Activated CD4-positive, alpha-beta memory T cell treated with anti-CD3 and anti-CD28 coated beads, Interleukin-2, amount 10 ng/mL, durations not matched to agents 7 days and 5 days (primary cell): ENCODE measurements at places on chromosomes 5 and 9. TPM values are rescaled to one million over a fixed set of nuclear protein-coding genes. Genes with fewer than 3 reads are reported as not detected.

FGF1 gene
- total RNA-seq: not detected

DNA sequence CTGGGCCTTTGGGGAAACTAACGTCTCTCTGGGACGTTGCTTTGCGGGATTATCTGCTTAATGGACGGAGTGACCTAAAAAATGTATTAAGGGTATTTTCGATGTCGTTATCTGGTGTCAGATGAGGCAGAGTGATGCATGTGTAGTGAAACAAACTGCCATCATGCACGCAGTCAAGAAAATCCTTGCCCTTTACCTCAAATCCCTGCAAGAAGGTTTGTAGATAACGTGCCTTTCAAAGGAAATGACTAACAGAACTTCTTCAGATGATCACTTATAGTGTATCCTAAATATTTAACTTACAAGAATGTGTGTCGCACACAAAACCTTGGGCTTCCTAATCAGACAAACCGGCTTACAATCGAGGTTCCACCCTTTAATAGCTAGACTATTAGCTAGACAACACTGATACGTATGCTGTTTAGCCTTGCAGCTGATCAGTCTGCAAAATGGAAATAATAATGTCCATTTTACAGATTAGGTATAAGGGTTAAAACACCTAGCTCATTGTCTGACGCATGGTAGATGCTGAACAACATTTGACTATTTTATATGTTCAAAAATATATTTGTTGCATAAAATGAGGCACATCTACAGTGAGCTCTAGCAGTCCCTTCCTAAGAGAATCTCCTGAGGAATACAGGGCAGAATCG is 541 bp upstream of the TBCA start:
- peaks cover 45% of the 10 kb centered on the region for H3K4me1 ChIP-seq
- H3K36me3 ChIP-seq: peaks cover 19% of the 10 kb centered on the region
- peak overlapping the region; percentile 97 for H3K27ac ChIP-seq
- DNase-seq: no peak
- H3K4me3 ChIP-seq: peak overlapping the region; percentile 91
- no peaks in the 10 kb centered on the region for H3K27me3 ChIP-seq

- H3K36me3 ChIP-seq: peaks cover 11% of the 10 kb centered on the region
- no peak overlapping the region for H3K27ac ChIP-seq
- peaks cover 35% of the 10 kb centered on the region for H3K4me1 ChIP-seq
- H3K4me3 ChIP-seq: no peak overlapping the region
Observed at GRCh38 chr5:180491496-180491895, 2.7 kb upstream of the CNOT6 start.

DNA sequence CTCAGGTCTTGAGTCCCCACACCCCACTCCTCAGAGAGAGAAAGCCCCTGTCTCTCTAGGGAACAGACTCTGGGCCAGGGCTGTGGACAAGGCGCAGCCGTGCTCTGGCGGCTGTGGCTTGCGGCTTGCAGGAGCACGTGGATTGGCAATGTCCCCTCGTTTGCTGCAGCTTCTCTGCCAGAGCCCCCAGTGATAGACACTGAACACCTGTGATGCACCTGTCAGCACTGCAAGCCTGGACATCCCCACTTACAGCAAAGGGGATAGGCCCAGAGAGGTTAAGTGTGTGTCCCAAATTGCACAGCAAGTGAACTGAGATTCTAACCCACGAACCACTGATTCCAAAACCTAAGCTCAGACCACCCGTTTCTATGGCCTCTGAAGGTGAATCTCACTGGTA is 7.0 kb downstream of the GFI1B start:
- no peak overlapping the region for H3K4me3 ChIP-seq
- no peak for DNase-seq
- H3K27ac ChIP-seq: no peak overlapping the region
- no peaks in the 10 kb centered on the region for H3K4me1 ChIP-seq
- H3K36me3 ChIP-seq: no peaks in the 10 kb centered on the region

- no peak overlapping the region for H3K27ac ChIP-seq
- peaks cover 18% of the 10 kb centered on the region for H3K27me3 ChIP-seq
- DNase-seq: no peak
- H3K4me1 ChIP-seq: no peaks in the 10 kb centered on the region
- H3K36me3 ChIP-seq: no peaks in the 10 kb centered on the region
- no peak overlapping the region for H3K4me3 ChIP-seq
Observed at GRCh38 chr5:66939094-66939493, 257.5 kb downstream of the CD180 start.

DNA sequence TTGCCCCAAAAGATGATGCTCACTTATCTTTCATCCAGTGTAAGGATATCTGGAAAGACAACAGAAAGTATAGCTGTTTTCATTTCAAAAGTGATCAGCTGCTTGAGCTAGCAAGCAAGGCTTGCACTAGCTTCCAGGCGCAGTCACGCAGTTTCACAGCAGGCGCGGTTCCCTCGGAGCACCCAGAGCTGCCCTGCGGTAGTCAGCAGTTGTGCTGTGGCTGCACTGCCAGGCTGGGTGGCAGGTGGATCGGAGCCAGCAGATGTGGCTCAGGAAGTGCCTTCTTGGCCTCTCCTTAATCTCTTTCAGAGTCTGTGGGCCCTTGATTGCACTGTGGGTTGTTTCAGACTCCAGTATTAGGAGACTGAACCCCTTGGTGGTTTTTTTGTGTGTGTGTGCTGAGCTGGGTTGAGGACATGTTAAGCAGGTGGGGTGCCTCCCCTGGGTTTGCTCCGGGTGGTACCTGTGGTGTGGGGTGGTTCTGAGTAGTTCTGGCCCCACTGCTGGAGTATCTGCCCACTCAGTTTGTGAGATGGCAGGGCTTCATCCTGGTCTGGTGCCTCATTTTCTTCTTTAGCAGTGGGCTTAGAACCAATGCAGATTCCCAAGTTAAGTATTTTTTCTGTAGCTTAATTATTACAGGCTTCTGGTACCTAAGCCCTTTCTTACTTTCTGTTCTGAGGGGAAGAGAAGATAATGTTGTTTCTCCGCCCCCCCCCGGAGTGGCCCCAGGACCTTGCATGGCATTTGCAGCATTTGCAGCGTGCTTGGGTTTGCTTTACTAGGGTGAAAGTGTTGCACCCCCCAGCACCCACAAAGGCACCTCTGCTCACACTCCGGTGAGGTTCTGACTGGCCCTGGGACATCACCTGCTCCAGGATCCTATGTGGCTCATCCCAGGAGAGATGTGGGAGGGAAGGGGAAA is 16.4 kb downstream of the TENT4A start:
- peak overlapping the region; percentile 8 for H3K4me3 ChIP-seq
- peaks cover 37% of the 10 kb centered on the region for H3K36me3 ChIP-seq
- DNase-seq: peak; percentile 66
- H3K27me3 ChIP-seq: no peaks in the 10 kb centered on the region

F12 gene
- 1.6 TPM for total RNA-seq

DNA sequence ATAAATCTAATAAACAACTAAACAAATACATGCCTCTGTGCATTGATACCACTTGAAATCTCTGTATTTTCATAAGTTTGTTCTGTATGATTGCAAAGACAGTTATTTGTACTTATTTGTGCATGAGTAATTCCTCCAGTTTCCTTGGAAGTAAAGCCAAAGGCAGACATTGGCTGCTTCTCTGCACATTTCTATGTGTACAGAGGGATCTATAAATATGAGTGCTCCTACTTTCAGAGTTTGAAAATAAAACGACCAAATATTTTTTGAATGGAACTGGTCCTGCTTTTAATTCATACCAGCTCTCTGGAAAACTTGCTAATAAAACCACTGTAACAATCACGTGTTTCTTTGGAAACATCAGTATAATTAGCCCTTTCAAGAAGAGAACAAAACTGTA is 306.5 kb downstream of the MAN2A1 start:
- H3K27me3 ChIP-seq: peaks cover 4% of the 10 kb centered on the region
- H3K4me3 ChIP-seq: no peak overlapping the region
- no peak overlapping the region for H3K27ac ChIP-seq
- H3K36me3 ChIP-seq: no peaks in the 10 kb centered on the region

GRCh38 chr5:20114526-20114925 is 126.5 kb upstream of the CDH18 start:
- no peaks in the 10 kb centered on the region for H3K36me3 ChIP-seq
- H3K27me3 ChIP-seq: no peaks in the 10 kb centered on the region
- H3K4me3 ChIP-seq: no peak overlapping the region
- no peaks in the 10 kb centered on the region for H3K4me1 ChIP-seq
- DNase-seq: no peak
- H3K27ac ChIP-seq: no peak overlapping the region

- H3K36me3 ChIP-seq: no peaks in the 10 kb centered on the region
- H3K27ac ChIP-seq: no peak overlapping the region
- no peak for DNase-seq
- H3K27me3 ChIP-seq: no peaks in the 10 kb centered on the region
- H3K4me3 ChIP-seq: no peak overlapping the region
Observed at GRCh38 chr5:4661836-4662235, 478.3 kb upstream of the ADAMTS16 start.

GRCh38 chr9:93071464-93071863 is 13.0 kb downstream of the SUSD3 start:
- H3K4me3 ChIP-seq: no peak overlapping the region
- DNase-seq: peak; percentile 34
- H3K36me3 ChIP-seq: peaks cover 43% of the 10 kb centered on the region
- no peak overlapping the region for H3K27ac ChIP-seq

PCDHA1 gene
- total RNA-seq: not detected

DNA sequence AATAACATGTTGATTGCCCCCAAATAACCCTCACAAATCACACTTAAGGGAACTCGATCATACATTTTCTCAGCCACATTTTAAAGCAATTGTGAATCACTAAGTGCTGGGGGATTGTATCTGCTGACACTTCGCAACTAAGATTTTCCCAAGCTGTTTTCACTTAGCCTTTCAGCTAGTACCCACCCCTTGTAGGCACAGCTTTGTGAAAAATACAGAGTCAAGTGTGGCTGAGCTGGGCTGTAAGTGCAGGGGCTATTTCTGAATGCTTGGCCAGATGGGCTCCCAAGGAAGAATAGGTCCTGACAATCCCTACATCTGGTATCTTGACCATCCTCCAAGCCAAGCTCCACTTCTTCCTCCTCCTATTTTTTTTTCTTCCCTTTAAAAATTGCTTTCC is 289.2 kb upstream of the NMUR2 start:
- no peaks in the 10 kb centered on the region for H3K4me1 ChIP-seq
- H3K36me3 ChIP-seq: no peaks in the 10 kb centered on the region
- no peak overlapping the region for H3K27ac ChIP-seq
- H3K4me3 ChIP-seq: no peak overlapping the region
- DNase-seq: no peak

GRCh38 chr9:126932871-126933321 is 18.3 kb downstream of the RALGPS1 start:
- no peak overlapping the region for H3K27ac ChIP-seq
- H3K36me3 ChIP-seq: no peaks in the 10 kb centered on the region
- no peak for DNase-seq
- H3K4me1 ChIP-seq: no peaks in the 10 kb centered on the region
- no peak overlapping the region for H3K4me3 ChIP-seq

GRCh38 chr5:172528440-172528839 is 74.1 kb upstream of the SH3PXD2B start:
- H3K4me3 ChIP-seq: no peak overlapping the region
- no peaks in the 10 kb centered on the region for H3K36me3 ChIP-seq
- peaks cover 12% of the 10 kb centered on the region for H3K27me3 ChIP-seq
- no peak overlapping the region for H3K27ac ChIP-seq
